Activated T-cell treated with anti-CD3 and anti-CD28 coated beads, Interleukin-2, amount 50 U/mL, for 48 hours (primary cell): ENCODE measurements at places on chromosomes 11 and 22.

GRCh38 chr11:64843686-64844329 lies 645 bp downstream of the CDC42BPG start:
- no peak for DNase-seq

DNA sequence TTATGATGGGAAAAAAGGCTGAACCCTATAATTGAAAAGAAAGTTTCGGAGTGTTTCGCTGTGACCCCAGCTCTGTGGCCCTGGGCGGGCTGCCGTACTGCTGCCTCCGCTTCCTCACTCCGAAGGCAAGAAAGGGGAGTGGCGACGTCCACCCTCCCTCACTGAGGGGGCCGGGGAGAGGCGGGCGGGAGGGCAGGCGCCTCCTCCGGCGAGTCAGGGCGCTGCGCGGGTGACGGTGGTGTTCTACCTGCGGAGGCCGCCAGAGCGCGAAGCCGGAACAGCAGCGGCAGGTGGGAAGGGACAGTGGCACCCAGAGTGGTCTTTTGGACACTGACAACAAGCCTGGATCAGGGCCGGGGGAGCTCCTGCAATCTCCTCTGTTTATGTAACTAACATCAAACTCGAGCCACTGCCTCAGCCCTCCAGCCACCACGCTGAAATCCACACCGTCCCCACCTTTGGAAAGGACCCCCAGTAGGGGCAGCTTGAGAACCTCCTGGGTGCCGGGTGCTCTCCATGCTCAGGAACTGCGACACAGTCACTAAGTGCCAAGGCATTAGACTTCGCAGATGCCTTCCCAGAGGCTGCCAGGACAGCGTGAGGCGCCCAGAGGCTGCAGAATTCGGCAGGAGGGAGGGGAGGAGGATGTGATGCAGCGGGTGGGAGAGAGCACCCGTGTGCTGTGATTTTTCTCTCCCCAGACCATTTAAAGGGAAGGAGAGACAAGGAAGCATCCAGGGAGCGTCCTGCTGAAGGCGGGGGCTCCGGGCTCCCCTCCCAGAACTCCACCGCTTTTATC lies 25.5 kb downstream of the BID start:
- DNase-seq, result no peak

- no peak for DNase-seq
These were observed 816 bp upstream of the PHRF1 start for GRCh38 chr11:575313-575995.

- no peak for DNase-seq
These were observed 42.8 kb downstream of the TNRC6B start for GRCh38 chr22:40220316-40221054.

- DNase-seq, result no peak
These were observed 209.3 kb downstream of the TBC1D22A start for GRCh38 chr22:46971764-46972125.

GRCh38 chr22:21587803-21588611 lies 20.5 kb downstream of the UBE2L3 start:
- peak; percentile 68 for DNase-seq

- no peak for DNase-seq
These were observed 385.6 kb upstream of the LRRC4C start for GRCh38 chr11:41845066-41845465.

DNA sequence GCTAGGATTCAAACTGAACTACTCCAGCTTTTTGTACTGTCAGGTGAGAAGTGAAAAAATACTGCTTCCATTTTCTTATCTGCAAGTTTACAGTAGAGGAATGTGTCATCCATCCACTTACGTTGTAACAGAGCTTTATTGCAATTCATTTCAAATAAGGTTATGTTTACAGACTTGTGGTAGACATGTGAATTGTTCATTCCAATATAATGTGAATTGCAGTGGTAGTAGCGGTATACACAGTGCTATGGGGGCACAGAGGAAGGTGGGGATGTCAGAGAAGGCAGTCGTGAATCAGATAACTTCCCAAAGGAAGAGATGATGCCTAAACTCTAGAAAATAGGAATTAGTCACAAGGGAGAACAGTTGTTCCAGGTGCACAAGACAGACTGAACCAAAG lies 42.5 kb downstream of the CEP57 start:
- no peak for DNase-seq

DNA sequence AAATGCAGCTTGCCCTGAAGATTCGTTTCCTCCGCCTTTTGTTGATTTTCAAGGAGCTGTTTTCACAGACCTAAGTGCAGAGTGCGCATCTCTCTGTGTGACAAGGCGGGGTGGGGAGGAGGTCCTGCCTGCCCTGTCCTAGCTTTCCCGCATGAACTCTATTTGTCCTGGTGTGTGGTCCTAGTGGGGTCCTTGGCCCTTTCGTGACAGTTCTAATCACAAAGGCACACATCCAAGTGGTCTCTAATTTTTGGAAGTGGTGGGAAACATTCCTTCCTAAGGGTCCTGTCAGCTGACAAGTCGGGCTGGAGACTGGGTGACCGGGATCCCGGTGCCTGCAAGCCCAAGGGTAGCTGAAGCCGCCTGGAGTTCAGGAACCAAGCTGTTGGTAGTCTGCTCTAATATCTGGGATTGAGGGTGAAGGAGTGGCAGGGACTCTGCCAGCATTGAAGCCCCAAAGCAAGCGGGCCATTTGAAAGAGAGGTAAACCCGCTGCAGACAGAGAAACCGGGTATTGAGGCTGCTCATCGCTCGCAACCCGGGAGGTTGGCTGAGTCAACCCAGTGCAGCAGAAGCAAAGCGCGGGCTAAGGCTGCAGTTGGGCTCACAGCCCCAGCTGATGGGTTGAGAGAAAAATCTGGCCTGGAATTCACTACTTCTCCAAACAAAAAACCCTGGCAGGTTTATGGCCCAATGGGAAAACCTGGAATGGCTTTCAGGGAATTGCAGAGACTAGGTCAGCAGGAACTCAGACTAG lies 28.1 kb upstream of the FBXO3 start:
- peak; percentile 33 for DNase-seq

DNA sequence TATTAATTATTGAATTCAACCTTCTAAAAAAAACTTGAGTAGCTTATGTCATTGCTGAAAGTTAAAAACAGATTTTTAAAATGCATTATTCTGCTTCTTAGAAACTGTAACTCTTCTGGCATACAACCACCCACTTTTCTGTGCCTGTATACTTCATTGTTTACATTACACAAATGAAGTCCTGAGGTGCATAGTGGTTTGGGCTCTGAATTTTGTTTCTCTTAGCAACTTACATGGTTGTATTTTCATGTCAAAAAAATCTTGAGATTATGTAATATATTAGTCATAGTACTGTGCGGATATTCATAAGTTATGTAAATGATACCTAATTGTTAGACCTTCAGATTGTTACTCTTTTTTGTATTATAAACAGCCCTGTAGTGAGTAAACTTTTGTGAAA lies 12.2 kb downstream of the SC5D start:
- DNase-seq, result no peak

DNA sequence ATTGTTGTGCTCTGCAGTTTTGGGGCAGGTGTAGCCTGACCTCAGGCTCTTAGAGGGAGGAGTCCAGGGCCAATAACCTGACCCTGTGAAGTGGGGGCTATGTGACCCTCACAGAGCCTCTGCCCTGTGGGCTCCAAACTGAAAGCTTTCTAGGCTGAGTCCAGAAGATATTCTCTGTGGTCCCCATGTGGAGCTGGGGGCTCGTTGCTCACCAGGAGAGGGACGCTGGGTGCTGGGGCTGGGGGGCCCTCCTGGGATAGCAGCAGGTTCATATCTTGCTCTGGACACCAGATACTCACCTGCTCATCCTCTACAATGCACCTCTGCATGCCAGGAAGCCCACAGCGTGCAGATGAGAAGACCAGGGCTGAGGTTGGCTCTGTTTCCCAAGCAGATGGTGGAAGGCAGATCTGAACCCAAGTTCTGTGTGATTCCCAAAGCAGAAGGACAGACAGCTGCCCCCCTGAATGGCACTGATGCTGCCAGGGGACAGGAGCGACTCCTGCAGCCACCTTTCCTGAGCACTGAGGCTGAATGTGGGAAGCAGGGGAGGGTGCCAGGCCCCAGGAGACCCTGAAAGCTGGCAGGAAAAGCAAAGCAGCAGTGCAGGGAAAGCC lies 1022.0 kb downstream of the TBC1D22A start:
- DNase-seq, result no peak

DNA sequence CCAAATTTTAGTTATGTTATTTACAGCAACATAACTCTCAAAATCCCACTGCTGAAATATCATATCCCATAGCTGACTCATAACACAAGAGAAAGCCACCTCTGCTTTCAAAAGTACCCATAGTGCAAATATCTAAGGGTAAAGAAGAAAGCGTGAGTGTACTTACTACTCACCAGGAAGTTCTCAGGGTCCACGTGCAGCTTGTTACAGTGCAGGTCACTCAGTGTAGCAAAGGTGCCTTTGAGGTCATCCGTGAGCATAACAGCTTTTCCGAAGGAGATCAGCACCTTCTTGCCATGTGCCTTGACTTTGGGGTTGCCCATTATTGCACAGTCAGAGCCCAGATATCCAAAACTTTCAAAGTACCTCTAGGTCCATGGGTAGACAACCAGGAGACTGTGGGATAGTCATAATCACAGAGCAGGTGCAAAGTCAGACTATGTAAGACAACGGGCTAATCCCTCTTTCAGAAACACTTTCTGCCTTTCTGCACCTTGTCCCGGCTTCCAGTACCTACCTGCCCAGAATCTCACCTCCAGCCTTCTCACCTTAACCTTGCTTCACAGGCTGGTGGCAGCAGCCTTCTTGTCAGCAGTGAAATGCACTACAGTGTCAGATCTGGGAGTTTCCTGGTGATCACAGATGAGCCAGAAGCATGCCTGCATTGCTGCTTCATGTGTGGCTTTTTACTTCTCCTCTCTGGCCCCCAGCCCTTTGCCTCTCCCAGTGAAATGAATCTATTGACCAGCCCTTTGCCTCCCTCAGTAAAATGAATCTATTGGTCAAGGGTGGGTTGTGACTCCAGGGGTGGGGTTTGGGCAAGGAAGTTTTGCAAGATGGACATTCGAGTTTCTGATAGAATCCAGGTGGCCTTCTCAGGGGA lies 6.5 kb downstream of the HBG1 start:
- no peak for DNase-seq

GRCh38 chr22:44535362-44536095 lies 37.5 kb upstream of the RTL6 start:
- DNase-seq, result no peak

DNA sequence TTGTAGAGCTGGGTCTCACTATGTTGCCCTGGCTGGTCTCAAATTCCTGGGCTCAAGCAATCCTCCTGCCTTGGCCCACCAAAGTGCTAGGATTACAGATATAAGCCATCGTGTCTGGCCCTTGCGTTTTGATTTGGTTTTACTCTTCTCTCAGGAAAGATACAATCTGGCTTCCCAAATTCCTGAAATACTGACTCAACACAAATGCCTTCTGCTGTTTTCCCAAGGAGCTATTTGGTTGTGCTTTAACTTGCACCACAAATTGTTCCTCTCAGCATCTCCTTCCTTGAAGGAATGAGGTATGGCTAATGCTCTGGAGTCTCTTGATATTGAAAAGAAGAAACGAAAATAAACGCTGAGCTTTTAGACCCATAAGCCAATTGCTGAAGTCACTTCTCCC lies 110.0 kb upstream of the PAX6 start:
- DNase-seq, result no peak

- DNase-seq, result peak; percentile 86
These were observed at the start of gene ZNRF3 for GRCh38 chr22:28882878-28883656. TSS of gene ZNRF3 (plus strand) at chr22:28883572. CDS start at chr22:28883767, 195 bp downstream.

DNA sequence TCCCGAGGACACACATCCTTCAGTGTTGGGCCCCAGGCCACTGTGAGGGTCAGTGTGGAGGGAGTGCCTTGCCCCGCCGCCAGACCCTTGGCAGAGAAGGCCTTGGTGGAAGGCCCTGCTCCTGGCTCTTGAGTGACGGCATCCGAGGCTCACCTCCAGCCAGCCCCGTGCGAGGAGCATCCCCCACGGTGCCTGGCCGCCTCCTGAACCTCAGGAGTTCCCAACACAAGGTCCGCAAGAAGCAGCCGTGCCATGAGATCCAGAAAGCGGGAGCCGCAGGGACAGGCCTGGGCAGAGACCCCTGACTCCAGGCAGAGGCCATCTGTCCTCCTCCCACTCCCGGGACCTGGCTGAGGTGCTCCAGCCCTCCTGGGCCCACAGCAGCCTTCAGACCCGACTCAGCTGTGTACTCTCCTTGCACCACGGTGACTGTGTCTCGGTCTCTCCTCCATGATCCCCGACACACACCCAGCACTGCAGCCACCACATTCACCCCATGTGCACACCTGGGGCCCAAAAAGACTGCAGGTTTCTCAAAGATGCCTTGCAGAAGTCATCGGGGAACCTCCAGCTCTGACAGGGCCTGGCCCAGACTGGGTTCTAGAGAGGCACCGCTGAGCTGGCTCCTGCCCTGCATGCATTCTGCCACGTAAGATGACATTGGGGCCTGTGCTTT lies 870.2 kb downstream of the BRD1 start:
- no peak for DNase-seq

DNA sequence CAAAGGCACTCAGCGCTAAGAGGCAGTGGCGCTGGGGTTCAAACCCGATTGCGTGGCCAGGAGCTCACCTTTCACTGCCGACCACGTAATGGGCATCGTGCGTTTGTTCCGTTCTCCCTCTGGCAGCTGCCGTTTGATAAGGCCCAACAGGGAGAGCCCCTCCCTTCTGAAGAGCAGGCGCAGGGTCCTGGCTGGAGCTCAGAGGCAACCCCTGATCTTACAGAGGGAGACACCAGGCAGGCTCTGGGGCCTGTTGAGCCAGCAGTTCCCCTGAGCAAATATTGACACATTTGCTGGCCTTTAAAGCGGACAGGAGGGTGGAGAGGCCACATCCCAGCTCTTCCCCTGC lies 11.7 kb upstream of the C1QTNF6 start:
- DNase-seq, result no peak

DNA sequence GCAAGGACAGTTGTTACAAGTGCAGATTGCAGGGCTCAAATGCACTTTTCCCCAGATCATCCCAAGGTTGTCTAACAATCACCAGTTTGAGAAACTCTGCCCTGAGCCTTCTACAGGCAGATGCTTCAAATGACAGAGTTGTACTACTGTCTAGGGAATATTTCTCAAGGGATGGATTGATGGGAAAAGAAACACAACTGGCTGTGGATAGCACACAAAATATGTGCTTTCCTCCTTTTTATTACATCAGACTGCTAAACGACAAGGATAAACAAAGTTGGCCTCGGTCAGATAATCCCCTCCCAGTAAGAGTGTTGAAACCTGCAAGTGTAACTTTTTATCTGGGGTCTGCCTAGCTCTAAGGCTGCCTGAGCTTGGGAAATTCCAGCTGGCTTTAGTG lies 46.6 kb upstream of the SORL1-AS1 start:
- no peak for DNase-seq

- DNase-seq, result peak; percentile 35
These were observed 18.2 kb downstream of the EPS8L2 start for GRCh38 chr11:724049-724777.
